ENCODE measurements at places on chromosomes 3 and 15.

DNA sequence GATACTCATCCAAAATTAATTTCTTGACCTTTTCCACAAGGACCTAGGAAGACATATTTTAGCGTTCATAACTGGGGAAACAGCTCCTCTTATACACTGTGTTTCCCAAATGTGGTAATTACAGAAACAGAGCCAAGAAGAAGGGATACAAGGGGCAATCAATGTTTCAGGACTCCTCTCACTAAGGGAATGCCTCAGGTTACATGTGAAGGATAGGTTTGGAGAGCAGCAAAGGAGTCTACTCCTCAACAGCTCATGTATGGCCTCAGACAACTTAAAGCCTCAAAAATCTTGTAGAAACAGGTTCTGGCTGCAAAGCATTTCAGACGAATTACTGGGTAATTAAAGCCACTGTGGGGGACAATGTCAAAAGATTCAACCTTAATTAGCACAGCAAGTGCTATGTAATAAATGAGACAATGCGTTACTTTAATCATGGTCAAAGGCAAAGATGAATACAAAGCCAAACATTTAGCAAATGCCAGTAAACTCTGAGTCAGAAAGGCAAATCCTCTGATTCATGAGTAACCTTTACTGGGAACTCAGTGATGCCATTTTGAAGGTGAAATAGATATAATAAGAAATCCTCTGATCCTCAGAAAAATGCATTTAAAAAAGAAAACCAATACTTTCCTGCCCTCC, 1111.2 kb downstream of the TUSC7 start:
- no peak for DNase-seq

DNA sequence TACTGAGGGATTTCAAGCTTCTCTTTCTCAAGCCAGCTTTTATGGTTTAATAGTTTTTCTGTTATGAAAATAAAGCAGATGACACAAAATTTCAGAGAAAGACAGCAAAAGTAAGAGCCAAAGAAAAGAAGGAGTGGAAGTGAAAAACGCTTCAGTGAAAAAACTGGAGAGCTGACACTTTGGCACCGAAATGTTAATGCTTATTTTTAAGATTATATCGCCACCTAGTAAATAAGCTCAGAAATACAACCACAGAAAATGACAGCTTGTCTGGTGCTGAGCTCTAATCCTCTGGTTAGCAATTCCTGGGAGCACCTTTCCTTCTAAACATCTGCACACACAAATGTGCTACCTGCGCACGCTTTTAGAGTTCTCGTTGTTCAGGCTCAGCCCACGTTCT, 101.6 kb downstream of the ZPLD1 start:
- DNase-seq = peak; percentile 54

GRCh38 chr3:5087209-5087608, 34.9 kb upstream of the ARL8B start:
- no peak for DNase-seq

GRCh38 chr3:132730891-132731580, 8.8 kb upstream of the NPHP3 start:
- peak; percentile 58 for DNase-seq

DNA sequence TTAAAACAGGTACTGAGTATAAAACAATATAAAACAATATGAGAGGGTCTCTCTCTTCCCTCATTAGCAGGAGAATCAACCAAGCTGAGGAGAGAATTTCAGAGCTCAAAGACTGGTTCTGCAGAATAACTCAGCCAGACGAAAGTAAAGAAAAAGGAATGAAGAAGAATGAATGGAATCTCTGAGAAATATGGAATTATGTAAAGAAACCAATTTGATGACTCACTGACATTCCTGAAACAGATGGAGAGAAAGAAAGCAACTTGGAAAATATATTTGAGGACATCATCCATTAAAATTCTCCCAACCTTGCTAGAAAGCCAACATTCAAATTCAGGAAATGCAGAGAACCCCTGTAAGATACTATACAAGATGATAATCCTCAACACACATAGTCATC, 630.9 kb downstream of the PYDC2 start:
- DNase-seq = no peak

- DNase-seq = no peak
Observed at GRCh38 chr3:40070816-40071215, 238.7 kb upstream of the EIF1B start.

DNA sequence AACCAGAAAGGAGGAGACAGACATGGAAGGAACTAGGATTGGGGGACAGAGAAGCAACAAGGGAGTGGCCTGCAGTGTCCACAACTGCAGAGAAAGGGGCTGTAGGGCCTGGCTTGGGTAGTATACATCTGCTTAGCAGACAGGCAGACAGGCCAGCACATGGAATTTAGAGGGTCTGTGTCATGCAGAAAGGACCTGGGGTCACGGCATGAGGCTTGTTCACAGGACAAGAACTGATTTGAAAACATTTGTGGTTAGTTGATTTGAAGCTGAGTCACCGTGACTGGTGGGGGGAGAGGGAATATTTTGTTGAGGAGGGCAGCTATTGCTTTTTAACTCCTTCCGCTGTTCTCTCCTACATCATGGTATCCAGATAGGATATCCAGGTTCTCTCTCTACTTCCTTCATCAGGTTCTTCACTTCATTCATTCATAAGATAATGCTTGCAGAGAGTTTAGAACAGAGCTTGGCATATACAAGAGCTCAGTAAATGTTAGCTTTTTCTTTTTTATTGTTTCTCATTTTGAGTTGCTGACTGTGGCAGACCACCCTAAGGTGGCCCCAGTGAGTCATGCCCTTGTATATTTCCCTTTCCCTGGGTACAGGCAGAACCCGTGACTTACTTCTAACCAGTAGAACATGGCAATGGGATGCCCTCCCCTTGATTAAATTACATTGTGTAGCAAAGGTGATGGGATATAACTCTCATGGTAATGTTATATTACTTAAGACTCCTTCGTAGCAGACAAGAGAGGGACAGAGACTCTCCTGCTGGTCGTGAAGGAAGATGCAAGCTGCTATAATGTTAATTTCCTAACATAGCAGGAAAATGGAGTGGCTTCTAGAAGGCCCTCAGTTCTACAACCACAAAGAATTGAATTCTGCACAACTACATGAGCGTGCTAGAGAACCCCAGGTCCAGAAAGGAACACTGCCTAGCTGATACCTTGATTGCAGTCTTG, 95.0 kb upstream of the NMNAT3 start:
- DNase-seq = peak; percentile 80

- no peak for DNase-seq
Observed at GRCh38 chr15:43552256-43552655, 34.8 kb downstream of the MAP1A start.
